ENCODE measurements at places on chromosomes 5 and 9.

GRCh38 chr9:130892477-130893304 is 3.9 kb downstream of the QRFP start:
- peaks cover 15% of the 10 kb centered on the region for H3K27me3 ChIP-seq
- no peak for DNase-seq
- H3K27ac ChIP-seq: no peak overlapping the region
- 0 out of 2 replicates have a peak, but pooled peaks cover under 1% of the 10 kb centered on the region for H3K36me3 ChIP-seq
- no peak overlapping the region for H3K4me3 ChIP-seq
- no peaks in the 10 kb centered on the region for H3K4me1 ChIP-seq

GRCh38 chr9:34995670-34996060 is 6.1 kb downstream of the DNAJB5 start:
- peak overlapping the region; percentile 94 for H3K27ac ChIP-seq
- peak overlapping the region; percentile 52 for H3K4me3 ChIP-seq
- H3K36me3 ChIP-seq: peaks cover 25% of the 10 kb centered on the region
- DNase-seq: peak; percentile 51

- H3K4me1 ChIP-seq: peaks cover 17% of the 10 kb centered on the region
- H3K27ac ChIP-seq: no peak overlapping the region
- H3K4me3 ChIP-seq: no peak overlapping the region
- H3K27me3 ChIP-seq: no peaks in the 10 kb centered on the region
- H3K36me3 ChIP-seq: no peaks in the 10 kb centered on the region
These were observed 774.3 kb downstream of the KCTD16 start for GRCh38 chr5:144944936-144945335.

DNA sequence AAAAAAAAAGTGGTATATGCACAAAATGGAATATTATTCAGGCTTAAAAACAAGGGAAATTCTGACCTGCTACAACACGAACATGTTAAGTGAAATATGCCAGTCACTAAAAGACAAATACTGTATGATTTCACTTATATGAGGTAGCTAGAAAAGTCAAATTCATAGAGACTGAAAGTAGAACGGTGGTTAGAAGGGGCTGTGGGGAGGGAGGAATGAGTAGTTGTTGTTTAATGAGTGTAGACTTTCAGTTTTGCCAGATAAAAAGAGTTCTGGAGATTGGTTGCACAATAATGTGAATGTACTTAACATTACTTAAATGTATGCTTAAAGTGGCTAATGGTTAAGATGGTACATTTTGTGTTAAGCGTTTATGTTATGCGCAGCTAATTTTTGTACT is 79.5 kb upstream of the IL12B start:
- no peak overlapping the region for H3K27ac ChIP-seq
- H3K4me3 ChIP-seq: no peak overlapping the region
- peaks cover 10% of the 10 kb centered on the region for H3K27me3 ChIP-seq
- DNase-seq: no peak
- H3K36me3 ChIP-seq: no peaks in the 10 kb centered on the region

All from HFFc6 (cell line).